GDM1 (cell line): ENCODE measurements at places on chromosomes 6 and 20.

GRCh38 chr6:32894085-32895005, 40.4 kb downstream of the PSMB9 start:
- DNase-seq, result peak; percentile 91

DNA sequence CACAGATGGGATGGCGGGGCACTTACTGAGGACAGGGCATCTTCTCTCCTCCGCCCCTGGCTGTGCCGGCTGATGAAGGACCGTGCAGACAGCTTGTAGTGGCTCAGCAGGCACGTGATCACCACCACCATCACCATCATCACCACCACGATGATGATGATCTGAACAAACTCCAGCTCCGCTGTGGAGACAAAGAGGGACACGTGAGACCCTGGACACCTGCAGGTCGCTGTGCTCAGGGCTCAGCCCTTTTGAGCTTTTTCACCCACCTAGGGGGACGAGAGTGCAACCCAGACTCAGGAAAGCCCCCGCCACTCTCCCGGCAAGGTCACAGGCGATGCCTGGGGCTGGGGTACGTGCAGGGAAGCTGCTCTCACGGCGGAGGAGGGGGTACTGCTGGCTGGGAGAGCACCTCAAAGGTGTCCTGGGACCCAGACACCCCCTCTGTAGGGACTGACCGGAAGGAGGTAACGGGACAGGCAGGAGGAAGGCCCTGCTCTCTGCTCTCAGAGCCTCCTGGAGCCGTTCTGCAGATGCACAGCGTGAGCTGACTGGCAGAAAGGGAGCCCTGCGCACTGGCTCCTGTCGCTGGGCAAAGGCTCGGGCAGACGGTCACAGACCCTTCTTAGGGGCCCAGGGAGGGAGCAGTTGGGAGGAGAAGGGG, 39.4 kb upstream of the ZBP1 start:
- DNase-seq, result no peak

DNA sequence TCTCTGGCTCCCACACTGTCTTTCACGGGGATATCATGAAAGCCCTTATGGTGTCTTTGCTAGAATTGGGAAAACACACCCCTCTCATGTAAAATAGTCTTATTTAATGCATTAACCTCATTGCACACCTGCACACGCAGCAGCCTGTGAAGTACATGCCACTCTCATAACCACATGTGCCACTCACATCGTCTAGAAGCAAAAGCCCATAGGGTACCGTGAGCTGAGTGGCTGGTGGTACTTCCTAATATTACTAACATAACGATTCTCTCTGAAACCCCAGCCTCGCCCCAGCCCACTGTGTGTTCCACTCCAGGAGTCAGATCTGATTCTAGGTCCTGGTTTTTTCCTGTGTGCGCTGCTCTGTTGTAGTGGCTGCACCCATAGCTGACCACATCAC, 9.5 kb upstream of the TMEM242 start:
- no peak for DNase-seq

DNA sequence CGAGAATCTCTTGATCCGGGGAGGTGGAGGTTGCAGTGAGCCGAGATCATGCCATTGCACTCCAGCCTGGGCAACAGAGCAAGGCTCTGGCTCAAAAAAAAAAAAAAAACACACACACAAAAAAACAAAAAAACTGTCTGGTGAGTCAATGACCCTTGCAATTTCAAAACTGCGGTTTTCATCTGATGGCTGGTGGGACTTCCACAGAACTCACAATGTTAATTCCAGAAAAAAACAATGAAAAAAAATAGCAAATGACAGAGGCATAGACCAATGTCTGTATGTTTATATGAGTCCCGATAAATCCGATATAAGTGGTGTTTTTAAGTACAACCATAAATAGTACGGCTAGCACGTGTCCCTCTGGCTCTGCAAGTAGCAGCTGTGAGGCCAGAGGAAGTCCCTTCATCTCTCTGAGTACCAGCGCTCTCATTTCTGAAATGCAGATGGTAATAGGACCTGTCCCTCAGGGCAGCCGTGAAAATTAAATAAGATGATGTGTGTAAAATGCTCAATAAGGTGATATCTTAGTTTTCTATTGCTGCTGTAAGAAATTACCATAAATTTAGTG, 21.9 kb upstream of the PTPN1 start:
- DNase-seq, result no peak

- DNase-seq, result no peak
Observed at GRCh38 chr6:25025919-25026301, 90.2 kb upstream of the RIPOR2 start.
